ENCODE measurements at places on chromosomes 1 and 21.

- no peak for DNase-seq
Measured at GRCh38 chr1:245510144-245510543, 355.4 kb downstream of the KIF26B start.

- no peak for DNase-seq
Measured at GRCh38 chr1:73839922-73840321, 358.1 kb downstream of the LRRIQ3 start.

DNA sequence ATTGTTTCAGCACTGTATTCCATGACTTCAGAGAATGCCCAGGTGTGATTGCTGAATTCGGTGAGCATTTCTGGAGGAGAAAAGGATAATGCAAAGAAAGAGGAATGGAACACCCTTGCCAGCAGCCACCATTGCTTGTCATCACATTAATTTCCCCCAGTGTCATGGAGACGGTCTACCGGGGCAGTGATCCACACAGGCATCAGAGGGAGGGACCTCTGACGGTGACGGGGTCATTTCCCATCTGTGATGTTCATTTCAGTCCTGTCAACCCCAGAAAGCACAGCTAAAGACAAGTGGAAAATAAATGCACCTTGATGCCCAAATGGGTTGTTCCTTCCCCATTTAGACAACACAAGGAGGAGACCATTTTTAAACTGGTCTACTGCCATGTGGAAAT, 376.4 kb downstream of the PCP4 start:
- DNase-seq = no peak

DNA sequence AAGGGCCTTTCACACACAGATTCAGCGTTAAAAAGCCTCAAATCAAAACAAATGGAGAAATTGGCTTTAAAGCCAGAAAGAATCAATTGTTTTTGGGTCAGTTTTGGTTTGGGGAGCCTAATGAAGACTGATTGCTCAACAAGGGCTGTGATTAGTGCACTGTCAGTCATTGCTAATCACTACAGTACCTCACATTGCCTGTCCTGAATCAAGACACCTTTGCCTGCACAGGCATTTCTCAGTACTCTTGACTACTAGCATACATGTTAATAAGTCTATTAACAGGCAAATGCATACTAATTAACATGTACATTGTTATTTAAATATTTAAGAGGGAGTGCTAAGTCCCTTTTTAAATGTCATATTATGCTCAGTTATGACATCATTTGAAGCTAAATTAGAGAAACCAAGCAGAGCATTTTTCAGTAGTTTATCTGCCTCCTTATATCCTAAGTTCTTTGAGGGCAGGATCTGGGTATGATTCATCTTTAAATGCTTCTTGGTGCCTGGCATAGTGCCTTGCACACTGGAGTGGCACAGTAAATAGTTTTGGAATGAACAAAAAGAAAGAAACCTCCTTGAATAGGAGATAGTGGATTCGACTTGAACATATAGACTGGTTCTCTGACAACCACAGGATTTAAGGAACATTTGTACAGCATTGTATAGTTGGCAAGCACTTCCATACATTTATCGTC, 25.8 kb upstream of the CCN1 start:
- DNase-seq = no peak

- DNase-seq = no peak
Measured at GRCh38 chr1:31568895-31569595, 7.3 kb upstream of the TINAGL1 start.

- DNase-seq = no peak
Measured at GRCh38 chr1:232383455-232384123, 246.3 kb downstream of the SIPA1L2 start.

GRCh38 chr21:35697321-35697808, 363.0 kb downstream of the SETD4 start:
- DNase-seq = peak; percentile 27

DNA sequence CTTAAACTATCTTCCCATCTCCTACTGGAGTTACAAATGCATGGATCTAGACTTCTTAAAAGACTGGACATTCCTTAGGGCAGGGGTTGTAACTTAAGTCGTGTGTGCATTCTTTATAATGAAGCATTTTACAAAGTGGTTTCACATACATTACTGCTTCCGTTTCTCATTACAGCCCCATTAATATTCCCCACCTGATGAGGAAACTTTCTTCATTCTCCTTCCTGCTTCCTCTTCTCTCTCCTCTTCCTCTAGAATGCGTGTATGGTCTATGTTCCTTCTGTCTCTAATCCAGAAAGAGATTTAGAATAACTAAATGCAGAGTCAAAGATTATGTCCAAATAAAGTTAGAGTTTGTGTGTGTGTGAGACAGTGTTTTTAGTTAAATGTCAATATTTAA, 1.8 kb upstream of the CAP1 start:
- no peak for DNase-seq

DNA sequence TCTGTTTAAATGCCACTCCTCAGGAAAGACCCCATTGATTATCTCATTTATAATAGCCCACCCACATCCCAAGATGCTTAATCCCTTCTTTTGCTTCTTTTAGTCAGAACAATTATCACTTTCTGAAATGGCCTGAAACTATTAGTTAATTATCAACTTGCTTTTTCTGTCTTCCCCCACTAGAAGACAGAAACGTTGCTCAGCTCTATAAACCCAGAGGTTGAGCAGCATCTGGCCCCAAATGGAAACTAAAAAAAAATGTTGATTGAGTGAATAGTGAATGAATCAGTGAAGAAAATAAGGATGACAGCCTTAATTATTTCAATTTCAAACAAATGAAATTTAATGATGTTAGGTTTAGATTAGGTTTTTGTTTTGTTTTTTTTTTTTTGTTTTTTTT, 38.2 kb upstream of the PIGC start:
- no peak for DNase-seq

- no peak for DNase-seq
Measured at GRCh38 chr1:54604572-54605370, 18.6 kb downstream of the FAM151A start.

- no peak for DNase-seq
Measured at GRCh38 chr1:1137256-1138045, 21.6 kb upstream of the C1orf159 start.

GRCh38 chr1:4353090-4353856, 301.1 kb upstream of the AJAP1 start:
- DNase-seq = no peak

GRCh38 chr1:71030026-71030425, 17.6 kb downstream of the PTGER3 start:
- DNase-seq = peak; percentile 19

GRCh38 chr1:23037081-23037740, 17.9 kb downstream of the KDM1A start:
- no peak for DNase-seq

GRCh38 chr21:44579833-44580144, 615 bp downstream of the KRTAP10-5 start:
- no peak for DNase-seq

GRCh38 chr1:226366290-226366689, 41.6 kb downstream of the PARP1 start:
- no peak for DNase-seq

DNA sequence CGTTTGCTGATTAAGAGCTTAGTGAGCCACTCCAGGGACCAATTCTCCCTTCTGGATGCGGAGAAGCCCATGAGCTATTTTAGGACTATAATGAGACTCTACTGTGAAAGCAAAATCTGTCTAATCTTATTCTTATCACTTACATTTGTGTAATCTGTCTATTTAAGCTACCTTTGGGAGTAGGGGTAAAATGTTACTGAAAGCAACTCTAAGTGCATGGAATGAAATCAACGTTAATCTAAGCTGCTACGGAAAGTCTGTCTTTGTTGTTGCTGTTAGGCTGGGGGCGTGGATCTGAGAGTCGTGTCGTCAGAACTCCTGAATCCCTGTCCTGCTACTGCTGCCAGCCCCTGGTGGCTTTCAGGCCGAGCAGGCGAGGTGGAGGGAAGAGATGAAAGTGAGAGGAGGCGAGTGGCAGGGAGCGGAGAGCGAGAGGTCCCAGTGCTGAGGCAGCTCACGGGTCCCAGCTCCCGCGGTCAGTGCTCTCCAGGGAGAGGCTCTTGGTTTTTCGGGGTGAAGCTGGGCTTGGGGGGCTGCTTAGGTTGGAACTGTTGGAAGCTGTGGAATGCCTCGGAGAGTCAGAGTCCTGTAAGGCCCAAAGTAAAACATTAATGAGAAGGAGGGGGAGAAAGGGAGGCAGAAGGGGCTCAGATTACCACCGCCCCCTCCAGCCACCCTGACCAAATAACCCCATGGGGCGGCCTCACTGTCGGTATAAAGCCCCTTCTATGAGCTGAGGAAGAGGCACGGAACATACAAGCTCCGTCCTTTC, 53.9 kb downstream of the COQ8A start:
- DNase-seq = peak; percentile 35

GRCh38 chr1:42319871-42320484, 15.1 kb downstream of the FOXJ3 start:
- no peak for DNase-seq

- no peak for DNase-seq
Measured at GRCh38 chr1:219783605-219784235, 144.6 kb downstream of the SLC30A10 start.

DNA sequence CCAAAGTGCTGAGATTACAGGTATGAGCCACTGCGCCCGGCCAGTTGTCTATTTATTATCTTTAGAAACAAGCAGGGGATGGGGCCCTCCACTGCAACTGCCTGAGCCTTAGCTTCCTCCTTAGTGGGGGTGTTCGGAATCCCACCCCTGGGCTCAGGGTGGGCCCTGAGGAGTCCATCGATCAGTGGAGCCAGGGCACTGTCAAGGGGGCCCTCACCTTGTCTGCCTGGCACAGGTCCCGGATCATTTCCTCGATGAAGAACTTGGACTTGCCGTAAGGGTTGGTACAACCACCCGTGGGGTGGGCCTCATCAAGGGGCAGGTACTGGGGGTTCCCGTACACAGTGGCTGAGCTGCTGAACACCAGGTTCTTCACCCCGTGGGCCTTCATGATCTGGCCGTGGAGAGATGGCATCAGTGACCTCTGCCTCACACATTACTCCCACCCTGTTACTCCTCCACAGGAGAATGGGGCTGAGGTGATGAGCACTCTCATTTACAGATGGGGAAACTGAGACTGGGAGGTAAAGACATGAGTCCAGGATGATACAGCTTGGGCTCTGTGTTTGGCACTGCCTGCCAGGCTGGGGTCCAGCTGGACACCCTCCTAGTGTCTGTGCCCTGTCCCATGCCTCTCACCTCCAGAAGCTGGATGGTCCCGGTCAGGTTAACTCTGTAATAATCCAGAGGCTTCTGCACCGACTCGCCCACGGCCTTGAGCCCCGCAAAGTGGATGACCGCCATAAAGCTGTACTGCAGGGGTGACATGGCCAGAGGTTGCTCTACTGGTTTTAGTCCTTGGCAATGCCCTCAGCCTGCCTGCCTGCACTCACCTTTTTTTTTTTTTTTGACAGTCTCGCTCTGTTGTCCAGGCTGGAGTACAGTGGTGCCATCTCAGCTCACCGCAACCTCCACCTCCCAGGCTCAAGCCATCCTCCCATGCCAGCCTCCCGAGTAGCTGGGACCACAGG, 2.8 kb downstream of the GALE start:
- no peak for DNase-seq

- DNase-seq = no peak
Measured at GRCh38 chr1:98429965-98430443, 231.5 kb upstream of the SNX7 start.

GRCh38 chr1:204151552-204152309, at the start of gene ETNK2:
Gene ETNK2 (minus strand): TSS chr1:204152044. CDS start chr1:204151852, 192 bp downstream.
- no peak for DNase-seq

GRCh38 chr1:218425647-218426342, 80.7 kb downstream of the TGFB2 start:
- DNase-seq = no peak

DNA sequence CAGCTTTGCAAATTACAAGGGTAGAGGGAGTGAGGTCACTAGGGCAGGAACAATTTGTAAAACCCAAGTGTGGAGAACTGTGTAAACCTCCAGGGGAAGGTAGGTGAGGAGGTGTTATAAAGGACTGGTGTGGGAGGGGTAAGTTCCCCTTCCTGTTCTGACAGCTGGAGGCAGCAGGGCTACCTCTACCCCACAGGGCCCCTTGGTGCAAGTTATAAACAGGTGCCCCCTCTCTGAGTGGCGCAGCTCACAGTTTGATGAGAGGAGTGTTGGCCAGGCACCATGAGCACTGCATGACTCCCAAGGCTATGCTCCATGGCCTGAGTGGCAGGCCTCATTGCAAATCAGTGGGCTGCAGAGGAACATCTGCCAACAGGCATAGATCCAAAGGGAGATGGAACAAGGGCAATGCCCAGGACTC, 41.0 kb downstream of the MFSD2A start:
- DNase-seq = no peak

- DNase-seq = no peak
Measured at GRCh38 chr1:9797049-9797448, 26.7 kb downstream of the CLSTN1 start.

DNA sequence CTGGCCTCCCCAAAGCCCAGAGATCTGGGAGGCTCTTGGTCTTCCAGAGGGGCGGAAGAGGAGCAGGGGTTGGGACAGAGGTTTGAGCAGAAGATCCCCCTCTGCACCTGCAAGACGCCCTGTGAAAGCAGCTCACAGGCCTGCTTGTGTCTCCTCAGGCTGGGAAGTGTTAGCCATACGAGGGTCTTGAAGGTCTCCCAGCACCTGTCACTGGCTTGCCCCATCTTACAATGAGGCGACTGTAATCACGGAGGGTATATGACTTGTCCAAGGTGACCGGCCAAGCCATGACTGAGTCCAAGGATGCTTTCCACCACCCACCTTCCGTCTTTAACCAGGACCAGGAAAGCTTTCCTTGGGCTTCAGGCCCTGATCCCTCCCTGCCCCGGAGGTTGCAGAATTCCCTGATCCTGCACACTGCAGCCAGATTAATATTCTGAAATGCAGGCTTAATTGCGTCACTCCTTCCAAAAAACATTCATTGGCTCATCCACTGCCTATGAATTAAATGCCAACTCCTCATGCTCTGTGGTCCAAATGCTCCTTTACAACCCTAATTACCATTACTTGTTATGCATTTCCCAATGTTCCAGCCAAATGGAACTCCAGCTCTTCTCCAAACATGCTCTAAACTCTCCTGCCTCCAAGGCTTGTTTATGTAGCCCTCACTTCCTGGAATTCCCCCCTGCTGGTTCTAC, 64.0 kb downstream of the DDX20 start:
- no peak for DNase-seq

DNA sequence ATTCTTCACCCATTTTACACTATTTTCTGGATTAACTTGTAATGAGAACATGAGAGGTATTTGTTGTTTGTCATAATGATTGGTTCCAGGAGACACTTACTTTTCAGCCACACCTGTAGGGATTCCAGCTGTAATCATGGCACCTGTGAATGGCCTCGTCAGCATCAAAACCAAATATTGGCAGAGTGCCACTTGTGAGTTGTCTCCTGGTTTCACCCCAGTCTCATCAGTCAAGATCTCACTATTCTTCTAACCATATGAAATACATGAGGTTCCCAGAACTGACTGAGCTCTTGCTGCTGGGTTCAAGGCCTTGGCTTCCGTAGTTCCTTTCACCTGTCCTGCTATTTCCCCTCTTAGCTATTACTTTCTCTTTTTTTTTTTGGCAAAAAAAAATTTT, 246.6 kb upstream of the ADGRL2 start:
- no peak for DNase-seq
